ENCODE measurements at places on chromosomes 1 and 21. TPM values are rescaled to one million over a fixed set of nuclear protein-coding genes. Genes with fewer than 3 reads are reported as not detected.

TFF3 gene
- not detected for total RNA-seq

ERICH3 gene
- total RNA-seq: not detected

PLA2G2D gene
- not detected for total RNA-seq

HES5 gene
- not detected for total RNA-seq

CHIA gene
- not detected for total RNA-seq

CCNL2 gene
- 165 TPM for total RNA-seq

TBX19 gene
- total RNA-seq: 0.68 TPM

LINGO4 gene
- total RNA-seq: not detected

MEF2D gene
- total RNA-seq: 34.3 TPM
